ENCODE measurements at places on chromosomes 2 and 18. TPM values are rescaled to one million over a fixed set of nuclear protein-coding genes. Genes with fewer than 3 reads are reported as not detected.

The CEP76 gene
- 5.8 TPM for polyA plus RNA-seq

- H3K27ac ChIP-seq: no peak overlapping the region
- H3K4me1 ChIP-seq: no peaks in the 10 kb centered on the region
Observed at GRCh38 chr2:68723181-68723580, 11.4 kb upstream of the ARHGAP25 start.

GRCh38 chr2:128591861-128592822, 273.5 kb upstream of the HS6ST1 start:
- H3K36me3 ChIP-seq: no peaks in the 10 kb centered on the region
- no peaks in the 10 kb centered on the region for H3K27me3 ChIP-seq
- H3K4me3 ChIP-seq: no peak overlapping the region
- H3K27ac ChIP-seq: no peak overlapping the region
- H3K4me1 ChIP-seq: no peaks in the 10 kb centered on the region

DNA sequence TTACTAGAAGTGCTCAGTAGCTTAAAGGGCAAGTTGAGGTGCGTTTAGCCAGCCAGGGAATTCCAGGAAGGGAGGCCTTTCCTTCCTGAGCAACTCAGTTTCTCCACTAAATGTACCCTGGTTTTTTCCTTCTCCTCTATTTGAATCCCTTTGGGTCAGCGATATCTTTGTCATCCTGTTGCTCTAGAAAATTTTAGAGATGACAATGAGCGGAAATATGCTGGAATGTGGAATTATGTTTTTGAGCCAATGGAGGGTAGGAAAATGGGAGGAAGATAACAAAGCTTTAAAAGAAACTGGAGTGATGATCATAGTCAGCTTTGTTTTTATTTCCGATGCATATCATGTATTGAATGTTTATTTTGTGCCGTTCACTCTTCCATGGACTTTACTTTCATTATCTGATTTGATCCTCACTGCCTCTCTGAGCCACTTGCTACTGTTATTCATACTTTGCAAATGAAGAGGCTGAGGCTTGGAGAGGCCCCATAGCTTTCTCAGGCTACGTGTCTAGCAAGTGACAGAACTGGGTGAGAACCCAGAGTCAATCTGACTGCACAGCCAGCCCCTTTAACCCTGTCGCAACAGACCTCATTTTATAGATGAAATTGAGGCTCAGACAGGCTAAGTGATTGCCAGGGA, 67.3 kb downstream of the NTSR2 start:
- no peaks in the 10 kb centered on the region for H3K36me3 ChIP-seq
- H3K27me3 ChIP-seq: no peaks in the 10 kb centered on the region
- H3K4me1 ChIP-seq: peaks cover 23% of the 10 kb centered on the region
- H3K27ac ChIP-seq: peak overlapping the region; percentile 77
- H3K4me3 ChIP-seq: peak overlapping the region; percentile 58
- peak; percentile 83 for DNase-seq

GRCh38 chr2:122194546-122194945, 439.1 kb downstream of the TSN start:
- H3K4me3 ChIP-seq: no peak overlapping the region
- DNase-seq: no peak
- H3K36me3 ChIP-seq: no peaks in the 10 kb centered on the region
- peaks cover 2% of the 10 kb centered on the region for H3K27me3 ChIP-seq
